EH (cell line): ENCODE measurements at places on chromosomes 16 and 17.

DNA sequence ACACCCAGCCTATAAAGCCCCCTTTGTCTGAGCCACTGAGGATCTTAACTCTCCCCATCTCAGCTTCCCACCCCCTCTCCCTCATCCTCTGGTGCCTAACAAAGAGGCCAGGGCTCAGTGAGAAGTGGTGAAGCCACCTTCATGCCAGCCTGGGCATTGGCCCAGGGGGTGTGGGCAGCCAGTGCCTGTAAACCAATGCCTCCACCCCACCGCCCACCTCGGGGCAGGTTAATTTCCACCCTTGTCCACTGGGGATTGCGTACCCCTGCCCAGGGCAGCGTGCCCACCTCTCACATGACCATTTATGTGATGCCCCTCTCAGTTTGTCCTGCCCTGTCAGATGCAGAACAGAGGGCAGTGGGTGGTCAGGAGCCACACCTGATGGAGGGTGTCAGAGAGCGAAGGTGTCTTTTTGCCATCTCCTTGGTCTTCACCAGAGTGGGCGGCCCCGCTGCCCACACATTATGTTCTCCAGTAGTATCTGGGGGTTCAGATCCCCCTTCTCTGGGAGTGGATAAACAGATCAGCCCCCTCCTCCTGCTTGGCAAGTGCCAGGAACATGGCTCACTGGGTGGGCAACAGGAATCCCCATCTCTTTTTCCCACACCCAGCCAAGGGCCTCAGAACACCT lies 10.1 kb upstream of the ARHGAP23 start:
- DNase-seq: no peak

- no peak for DNase-seq
These were observed 199.3 kb upstream of the CHMP6 start for GRCh38 chr17:80792373-80792781.

GRCh38 chr17:82985973-82986372 lies 93.4 kb upstream of the METRNL start:
- DNase-seq: peak; percentile 28

GRCh38 chr16:11553371-11553770 lies 33.3 kb downstream of the LITAF start:
- no peak for DNase-seq

DNA sequence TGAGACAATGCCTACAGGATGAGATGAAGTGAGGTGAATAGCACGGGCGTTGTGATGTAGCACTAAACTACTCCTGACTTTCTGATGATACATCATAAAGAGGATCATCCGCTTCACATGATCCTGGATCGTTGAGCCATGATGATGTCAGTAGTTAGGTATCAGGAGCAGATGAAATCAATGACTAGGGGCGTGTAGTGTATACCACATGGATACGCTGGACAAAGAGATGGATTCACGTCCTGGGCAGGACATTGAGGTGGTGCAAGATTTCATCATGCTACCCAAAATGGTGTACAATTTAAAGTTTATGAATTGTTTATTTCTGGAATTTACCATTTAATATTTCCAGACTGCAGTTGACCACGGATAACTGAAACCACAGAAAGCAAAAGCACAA lies 156.6 kb downstream of the ANKFN1 start:
- no peak for DNase-seq

DNA sequence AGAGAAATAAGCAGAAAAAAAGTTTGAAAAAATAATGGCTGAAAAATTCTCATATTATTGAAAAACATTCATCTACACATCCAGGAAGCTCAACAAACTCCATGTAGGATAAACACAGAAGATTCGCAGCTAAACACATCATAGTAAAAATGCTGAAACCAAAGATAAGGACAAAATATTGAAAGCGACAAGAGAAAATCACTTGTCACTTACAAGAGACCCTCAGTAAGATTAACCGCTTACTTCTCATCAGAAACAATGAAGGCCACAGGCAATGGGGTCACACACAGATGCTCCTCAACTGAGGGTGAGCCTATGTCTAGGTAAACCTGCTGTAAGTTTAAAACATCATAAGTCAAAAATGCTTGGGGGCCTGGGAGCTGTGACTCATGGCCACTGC lies 38.1 kb upstream of the METRNL start:
- no peak for DNase-seq

DNA sequence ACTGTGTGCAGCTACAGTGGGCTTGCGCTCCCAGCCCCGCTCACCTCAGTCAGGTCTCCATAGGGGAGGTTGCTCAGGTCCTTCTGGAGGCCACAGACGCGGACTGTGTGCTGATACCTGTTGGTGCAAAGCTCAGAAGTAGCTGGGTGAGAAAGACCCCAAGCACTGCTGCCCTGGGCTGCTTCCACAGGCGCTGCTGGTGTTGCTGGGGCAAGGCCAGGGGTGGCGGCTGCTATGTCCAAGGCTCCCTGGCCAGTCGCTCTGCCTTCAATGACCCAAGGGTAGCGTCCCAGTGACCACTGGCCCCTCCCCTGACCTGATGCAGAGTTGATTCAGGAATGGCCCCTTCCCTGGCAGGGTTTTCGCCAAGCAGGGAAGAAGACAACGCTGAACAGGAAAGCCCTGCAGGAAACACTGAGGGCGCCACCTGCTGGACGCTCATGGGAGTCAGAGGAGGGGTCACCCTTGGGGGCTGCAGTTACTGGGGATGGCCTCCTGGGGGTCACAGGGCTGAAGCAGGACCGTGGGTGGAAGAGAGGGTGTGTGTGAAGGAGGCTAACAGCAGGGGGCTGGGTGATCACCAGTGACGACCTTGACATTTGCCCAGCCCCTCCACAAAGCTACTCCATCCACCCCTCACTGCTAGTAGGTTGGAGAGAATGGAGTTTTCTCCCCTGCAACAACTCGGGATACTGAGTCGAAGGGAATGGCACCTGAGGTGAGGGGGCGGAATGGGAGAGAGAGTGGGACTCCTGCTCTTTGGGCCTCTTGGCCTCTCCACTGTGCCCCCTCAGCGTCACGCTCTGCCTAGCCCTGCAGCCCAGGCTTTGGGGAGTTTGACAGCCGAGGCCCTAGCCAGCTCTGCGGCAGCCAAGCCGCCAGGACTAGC lies 38.3 kb downstream of the ABCC12 start:
- peak; percentile 42 for DNase-seq

GRCh38 chr17:71632328-71632727 lies 488.5 kb upstream of the SOX9 start:
- DNase-seq: peak; percentile 65

DNA sequence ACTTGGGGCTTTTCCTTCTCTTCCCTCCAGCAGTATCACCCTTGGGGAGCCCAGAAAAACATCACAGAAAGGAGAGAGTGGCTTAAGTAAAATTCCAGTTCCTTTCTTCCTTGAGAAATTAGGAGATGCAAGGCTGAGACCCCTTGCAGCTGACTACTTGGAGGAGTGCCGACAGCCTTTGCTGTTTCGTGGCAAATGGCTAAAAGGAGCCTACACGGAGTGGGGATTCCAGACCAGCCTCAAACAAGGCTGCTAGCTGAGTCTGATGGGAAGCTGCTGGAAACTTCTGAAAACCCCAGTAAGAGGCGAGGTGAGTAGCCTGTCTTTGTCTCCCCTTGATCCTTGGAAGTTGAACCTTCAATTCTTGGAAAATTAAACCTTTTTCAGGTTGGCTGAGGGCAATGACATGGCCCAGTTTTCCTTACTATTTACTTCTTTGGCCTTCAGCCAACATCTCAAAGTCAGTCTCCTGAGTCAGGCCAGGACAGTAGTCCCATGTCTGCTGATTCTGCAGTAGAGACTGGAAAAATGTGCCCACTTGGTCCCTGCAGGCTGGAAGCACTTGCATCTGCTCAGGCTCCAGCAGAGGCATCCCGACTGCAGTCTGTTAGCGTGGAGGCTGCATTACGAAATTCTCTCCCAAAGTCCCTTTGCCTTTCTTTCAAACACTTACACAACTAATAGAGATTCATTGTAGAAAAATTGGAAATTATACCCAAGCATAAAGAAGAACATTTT lies 23.4 kb downstream of the SMIM36 start:
- DNase-seq: no peak

DNA sequence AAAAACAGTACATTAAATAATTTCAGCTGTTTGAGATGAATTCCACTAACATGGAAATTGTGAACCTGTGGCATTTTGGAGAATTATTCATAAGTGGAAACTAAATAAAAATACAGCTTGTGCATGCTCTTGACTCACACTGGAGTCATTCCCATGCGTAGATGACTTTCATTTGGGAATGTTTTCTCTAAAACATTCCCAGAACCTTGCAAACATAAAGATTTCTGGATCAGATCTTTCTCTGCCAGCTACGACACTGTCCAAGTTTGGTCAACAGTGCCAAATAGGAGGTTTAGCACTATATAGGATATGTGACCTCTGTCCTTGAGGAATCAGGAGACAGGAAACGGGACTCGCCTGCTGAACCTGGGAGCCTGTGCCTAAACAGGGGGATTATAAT lies 400.9 kb downstream of the SLC39A11 start:
- DNase-seq: peak; percentile 96

DNA sequence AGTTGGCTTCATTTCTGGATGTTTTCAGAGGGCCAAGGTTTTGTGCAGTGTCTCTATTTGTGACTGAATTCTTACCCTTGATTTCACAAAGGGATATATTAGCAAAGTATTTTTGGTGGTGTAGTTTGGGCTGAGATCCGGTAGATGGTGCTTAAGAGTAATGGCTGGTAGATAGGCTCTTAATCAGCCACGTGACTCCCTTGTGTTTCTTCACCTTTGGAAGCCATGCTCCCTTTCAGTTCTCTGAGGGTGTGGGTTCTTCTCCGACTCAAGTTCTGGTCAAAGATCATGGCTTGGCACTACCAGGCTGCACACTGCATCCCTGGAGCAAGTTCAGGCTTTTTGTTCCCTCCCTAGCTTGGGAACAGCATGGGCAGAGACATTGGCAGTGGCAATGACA lies 887.3 kb downstream of the CDH8 start:
- no peak for DNase-seq
